ENCODE measurements at places on chromosomes 2 and 18.

GRCh38 chr2:234334756-234335155, 162.1 kb downstream of the ARL4C start:
- no peak for DNase-seq

GRCh38 chr2:7392076-7392787, 475.0 kb downstream of the RNF144A start:
- no peak for DNase-seq

- no peak for DNase-seq
Measured at GRCh38 chr18:58829263-58829662, 35.4 kb upstream of the ZNF532 start.

- no peak for DNase-seq
Measured at GRCh38 chr18:78246050-78246449, 733.6 kb upstream of the SALL3 start.

- DNase-seq = no peak
Measured at GRCh38 chr18:46302528-46303485, 198.6 kb downstream of the HAUS1 start.

DNA sequence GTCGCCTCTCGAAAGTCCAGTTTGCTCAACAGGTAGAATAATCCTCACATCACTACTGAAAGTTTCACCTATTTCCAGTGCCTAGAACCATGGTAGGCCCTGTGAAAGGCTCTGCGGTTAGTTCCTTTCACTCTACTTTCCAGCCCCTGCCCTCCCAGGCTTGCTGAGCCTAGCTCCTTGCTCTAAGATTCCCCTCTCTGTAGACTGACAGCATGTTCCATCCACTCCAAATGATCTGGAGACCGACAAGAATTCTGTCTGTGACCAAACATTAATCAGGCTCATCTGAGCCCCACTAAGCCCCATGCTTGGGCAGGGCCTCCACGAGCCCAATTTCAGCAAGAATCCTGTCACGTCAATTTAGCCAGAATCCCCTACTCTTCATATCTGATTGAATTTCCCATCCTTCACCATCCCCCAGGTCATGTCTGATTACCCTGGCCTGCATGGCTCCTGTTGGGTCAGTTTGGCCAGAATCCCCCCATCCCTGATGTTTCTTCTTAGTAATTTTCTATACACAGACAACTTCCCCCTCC, 307.0 kb downstream of the ALK start:
- no peak for DNase-seq

- DNase-seq = no peak
Measured at GRCh38 chr18:50791599-50792438, 28.0 kb downstream of the MRO start.

- DNase-seq = no peak
Measured at GRCh38 chr2:154457286-154457685, 241.2 kb upstream of the KCNJ3 start.

DNA sequence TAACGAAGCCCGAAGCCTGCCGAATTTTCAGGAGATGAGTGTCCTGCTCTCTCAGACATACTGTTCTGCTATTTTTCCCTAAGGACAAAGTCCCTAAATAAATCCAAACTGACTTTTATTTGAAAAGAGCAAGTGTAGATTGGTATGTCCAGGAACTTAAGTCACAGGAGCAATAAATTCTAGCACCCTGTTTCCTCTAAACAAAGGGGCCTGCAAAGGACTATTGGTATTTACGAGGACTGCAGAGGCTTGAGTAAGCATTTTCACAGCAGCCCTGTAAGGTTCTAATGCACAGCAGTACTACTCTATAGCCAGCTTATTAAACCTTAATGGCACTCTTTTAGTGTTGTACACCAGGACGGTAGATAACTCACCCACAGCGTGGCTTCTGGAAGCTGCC, 740.3 kb downstream of the NRXN1 start:
- DNase-seq = no peak

GRCh38 chr18:63997606-63998005, 27.7 kb downstream of the SERPINB8 start:
- no peak for DNase-seq

DNA sequence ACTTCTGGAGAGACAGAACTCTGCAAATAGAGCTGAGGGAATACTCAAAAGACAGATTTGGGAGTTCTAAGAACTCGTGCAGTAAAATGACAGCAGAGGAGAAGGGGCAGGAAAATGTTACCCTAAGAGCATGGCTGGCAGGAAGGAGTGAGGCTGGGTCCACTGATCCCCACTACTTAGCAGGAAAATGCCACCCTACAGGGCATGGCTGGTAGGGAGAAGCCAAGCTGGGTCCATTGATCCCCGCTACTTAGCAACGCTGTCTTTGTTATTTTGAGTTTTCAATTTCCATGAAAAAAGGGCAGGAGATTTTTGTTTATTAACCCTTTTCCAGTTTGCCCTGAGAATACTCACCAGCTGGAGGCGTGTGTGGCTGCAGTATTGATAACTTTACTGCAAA, 100.3 kb upstream of the TMEM200C start:
- DNase-seq = no peak

- DNase-seq = no peak
Measured at GRCh38 chr18:79317703-79318102, 78.0 kb upstream of the NFATC1 start.

GRCh38 chr2:152037743-152038435, 61.0 kb downstream of the CACNB4 start:
- no peak for DNase-seq

DNA sequence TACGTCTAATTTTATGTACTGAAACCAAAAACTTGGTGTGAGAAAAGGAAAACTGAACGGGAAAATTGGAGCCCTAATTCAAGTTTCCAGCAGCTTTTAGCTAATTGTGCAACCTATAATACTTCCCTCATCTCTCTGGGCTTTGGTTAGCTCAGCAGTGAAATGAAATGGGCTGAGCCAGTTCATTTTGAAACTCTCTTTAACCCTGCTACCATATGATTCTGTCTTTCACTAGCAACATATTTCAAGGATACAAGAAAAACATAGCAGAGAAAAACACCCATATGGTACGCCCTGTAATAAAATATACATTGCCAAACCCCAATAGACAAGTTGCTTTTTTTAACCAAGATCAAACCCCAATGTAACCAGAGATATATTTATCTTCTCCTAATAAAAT, 799 bp downstream of the SYT4 start:
- DNase-seq = no peak

DNA sequence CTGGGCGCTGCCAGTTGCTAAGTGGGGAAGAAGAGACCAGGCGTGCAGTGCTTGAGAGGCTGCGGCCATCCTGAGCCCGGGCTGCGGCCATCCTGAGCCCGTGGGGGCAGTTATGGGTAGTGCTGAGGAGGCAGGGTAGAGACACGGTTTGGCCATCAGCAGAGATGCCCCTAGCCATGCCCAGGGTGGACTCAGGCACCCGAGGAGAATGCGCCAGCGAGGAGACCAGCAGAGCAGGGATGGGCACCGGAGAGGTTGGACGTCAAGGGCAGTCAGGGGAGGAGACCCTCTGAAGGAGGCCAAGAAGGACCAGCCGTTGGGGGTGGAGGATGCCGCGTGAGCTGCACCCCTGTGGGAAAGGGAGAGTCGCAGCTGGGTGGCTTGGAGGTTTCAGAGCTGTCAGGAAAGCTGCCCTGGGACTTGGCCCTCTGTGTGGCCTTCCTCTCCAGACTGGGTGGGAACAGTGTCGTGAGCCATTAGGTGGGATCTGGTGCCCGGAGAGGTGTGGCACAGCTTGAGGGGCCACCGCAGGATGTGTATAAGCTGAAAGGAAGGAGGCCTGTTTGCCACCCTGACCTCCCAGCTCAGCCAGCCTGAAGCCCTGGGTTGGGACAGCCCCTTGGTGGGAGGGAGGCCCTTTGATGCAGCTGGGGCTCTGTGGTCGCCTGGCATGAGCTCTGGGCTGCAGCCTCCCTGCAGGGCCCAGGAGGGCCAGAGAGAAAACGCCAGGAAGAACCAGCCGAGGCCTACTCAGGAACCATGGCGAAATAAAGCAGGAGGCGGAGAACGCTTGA, 56.0 kb downstream of the SH3BP4 start:
- no peak for DNase-seq

DNA sequence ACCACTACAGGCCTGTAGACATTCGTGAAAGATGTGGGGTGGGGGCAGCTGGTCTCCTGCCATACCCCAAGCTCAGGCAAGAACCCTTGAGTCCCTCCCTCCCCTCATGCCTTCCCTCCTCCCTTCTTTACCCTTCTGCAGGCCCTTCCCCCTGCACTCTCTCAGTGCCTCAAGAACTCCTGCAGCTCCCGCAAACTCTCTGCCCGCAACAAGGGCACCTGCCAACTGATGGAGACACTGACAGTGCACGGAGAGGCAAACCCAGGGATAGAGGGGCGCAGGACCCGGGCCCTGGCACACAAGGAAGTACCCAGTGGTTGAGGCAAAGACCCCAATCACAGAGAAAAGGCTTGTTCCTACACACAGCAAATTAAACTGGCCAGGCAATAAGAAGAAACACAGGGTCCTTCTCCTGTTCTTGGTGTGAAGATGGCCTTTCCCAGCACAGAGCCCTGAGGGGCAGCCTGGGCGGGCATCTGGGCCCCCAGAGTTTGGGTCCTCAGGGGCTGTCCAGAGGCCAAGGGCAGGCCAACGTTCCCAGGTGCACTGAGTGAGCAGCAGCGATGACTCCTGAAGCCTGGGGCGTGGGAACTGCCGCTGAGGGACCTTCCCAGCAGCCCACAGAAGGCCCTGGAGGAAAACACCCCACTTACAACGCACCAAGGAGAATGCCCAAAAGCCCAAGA, 1.6 kb downstream of the TEKT4 start:
- no peak for DNase-seq

DNA sequence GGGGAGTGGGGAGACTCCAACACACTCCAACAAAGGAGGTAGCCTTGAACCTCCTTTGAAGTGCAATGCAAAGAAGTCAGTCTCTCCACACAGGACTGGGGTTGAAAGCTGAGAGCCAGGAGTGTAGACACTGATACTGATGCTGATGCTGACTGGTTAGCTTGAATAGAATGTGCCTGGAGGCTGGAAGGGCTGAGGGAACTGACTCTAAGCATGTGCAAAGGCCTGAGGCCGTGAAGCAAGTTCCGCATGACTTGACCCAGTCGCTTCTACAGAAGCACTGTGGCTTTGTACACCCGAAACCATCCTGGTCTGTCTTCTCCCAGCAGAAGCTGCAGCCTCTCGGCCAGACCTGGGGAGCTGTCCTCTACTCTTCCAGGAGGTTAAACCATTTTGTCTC, 10.4 kb downstream of the FOXI3 start:
- peak; percentile 47 for DNase-seq

DNA sequence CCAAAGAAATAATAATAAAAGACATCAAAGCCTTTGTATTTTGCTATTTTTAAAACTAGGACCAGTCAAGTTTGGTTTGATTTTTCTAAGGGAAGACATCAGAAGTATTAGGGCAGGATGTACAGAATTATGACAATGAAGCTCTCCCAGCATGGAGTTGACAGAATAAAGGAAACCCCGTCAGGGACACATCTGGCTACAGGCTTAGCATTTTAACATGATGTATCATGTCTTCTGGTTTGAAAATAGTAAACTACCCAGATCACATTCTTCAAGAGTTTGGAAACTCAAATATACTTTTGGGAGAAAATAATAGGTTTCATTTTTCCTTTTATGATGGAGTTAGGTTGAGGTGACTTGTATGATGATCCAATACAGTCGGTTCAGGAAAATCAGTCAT, 552.0 kb upstream of the CDH2 start:
- no peak for DNase-seq

DNA sequence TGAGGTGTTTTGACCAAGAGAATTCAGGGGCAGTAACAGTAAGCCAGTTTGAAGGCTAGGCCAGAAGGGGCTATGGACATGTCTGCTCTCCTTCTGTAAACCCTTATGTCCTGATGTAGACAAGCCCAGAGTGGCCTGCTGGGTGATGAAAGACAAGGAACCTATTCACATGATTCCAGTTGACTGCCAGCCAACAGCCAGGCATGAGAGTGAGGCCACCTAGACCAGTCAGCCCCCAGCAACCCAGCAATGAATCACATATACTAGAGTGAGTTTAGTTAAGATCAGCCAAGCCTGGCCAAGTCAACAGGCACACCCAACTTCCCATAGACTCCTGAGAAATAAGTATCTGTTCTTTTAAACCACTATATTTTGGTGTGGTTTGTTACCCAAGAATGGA, 1889.7 kb upstream of the CELF4 start:
- no peak for DNase-seq

DNA sequence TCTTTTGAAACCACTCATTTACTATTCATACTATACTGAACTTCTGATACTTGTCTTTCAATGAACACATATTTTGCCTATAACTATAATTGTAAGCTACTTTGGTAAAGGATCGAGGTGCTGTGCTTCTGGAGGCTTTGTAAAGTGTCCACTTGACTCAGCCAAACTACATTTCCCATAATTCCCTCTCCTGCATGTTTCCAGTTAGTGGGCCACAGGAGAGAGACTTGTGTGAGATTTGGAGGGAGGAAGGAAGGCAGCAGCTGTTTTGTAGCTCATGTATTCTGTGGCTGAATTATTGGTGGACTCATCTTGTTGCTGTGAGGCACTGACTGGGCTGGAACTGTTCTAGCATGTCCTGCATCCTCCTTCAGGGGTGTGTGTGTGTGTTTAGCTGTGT, 328.8 kb downstream of the ARL6IP6 start:
- no peak for DNase-seq

GRCh38 chr2:46657042-46657504, 177.7 kb downstream of the TMEM247 start:
- no peak for DNase-seq

- no peak for DNase-seq
Measured at GRCh38 chr18:36545821-36546427, 248.4 kb downstream of the FHOD3 start.

- no peak for DNase-seq
Measured at GRCh38 chr2:85889627-85890281, 964 bp upstream of the ST3GAL5 start.

GRCh38 chr2:109321570-109321969, 192.6 kb downstream of the SH3RF3 start:
- no peak for DNase-seq

DNA sequence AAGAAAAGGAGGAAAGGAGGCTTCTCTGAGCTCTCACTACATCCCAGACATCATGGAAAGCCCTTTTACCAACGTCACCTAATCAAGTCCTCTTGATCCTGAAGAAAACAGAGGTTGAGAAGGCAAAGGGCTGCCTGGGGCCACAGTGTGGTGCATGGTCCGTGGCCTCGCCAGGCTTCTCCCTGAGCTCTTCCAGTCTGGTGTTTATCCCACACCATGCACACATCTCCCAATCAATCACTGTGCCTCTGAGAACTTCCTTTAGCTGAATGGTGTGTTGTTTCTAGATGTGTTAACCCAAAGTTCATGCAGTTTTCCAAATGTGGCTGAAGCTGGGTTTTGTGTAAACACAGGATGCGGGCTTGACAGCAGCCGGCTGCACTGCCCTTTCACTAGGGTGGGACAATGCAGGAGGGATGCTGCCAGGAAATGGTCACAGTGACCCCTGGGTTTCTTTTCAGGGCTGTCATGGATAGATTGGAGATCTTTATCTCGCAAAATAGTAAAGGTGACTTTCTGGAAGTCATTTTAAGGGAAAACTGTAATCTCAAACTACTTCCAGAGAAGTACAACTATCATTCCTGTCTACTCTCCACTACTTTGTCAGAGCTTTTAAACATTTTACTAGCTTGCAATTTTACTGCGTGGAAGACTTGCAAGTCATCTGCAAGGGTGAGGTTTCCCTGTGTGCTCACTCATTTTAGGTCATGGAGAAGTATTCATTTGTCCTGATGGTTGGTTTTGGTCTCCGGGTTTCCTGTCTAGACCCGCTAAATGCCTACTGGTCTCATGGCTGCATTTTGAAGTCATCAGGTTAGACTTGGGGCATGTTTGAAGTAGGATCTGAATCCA, 54.6 kb downstream of the IL1R2 start:
- DNase-seq = no peak

GRCh38 chr2:185625604-185626003, 113.0 kb upstream of the FSIP2 start:
- DNase-seq = no peak

- no peak for DNase-seq
Measured at GRCh38 chr2:16470936-16471490, 194.6 kb downstream of the CYRIA start.

Data from Caco-2 (cell line).